HuH-7 (cell line): ENCODE measurements at places on chromosomes 3 and 15.

- no peak for DNase-seq
These were observed 109.5 kb downstream of the DPH6 start for GRCh38 chr15:35436422-35436821.

- DNase-seq: no peak
These were observed 77.0 kb upstream of the GBE1 start for GRCh38 chr3:81838457-81838856.

DNA sequence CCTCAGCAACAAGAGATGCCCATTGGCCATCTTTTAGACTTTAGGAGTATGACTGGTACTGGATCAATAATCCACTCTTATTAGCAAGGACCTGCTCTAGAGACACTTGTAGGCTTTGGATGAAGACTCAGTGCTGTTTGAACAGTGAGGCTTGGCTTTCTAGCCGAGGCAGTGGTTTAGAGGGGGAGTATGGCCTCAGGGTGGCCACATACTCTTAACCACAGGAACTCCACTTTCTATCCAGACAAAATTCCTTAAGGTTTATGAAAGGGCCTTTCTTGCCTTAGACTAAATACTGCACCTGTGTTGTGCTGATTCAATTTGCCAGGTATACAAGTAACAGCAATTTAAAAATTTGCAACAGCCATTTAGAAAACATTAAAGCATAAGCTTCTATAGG is 1046.3 kb downstream of the DIPK2A start:
- no peak for DNase-seq

DNA sequence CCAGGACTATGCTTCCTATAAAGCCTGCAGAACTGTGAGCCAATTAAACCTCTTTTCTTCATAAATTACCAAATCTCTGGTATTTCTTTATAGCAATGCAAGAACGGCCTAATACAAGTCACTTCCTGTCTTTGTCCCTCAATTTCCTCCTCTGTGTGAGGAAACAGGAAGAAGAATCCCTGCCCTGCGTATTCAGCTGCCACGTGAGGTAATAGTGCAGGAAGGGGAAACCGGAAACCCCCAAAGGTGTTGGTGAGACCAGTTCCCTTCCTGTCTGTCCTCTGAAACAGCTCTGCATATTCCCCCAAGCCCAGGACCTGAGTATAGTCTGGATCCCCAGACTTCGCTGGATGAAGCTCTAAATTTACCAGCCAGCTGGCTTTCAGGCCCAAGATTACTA is 18.1 kb upstream of the PTPN23 start:
- DNase-seq: no peak

DNA sequence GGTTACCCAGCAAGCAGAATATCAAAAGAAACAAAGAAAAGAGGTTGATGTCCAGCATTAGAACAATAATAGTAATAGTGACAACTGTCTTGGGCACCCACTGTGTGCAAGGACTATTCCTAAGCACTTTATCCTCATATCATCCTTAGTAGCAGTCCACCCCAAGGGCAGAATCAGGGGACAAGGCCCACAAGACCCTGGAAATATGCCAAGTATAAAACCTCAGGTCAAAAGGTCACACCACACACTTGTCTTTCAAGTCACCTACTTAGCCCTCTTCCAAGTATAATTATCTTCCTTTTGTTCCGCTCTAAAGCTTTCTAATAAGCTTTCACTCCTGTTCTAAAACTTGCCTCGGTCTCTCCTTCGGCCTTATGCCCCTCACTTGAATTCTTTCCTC is 124.0 kb upstream of the STT3B start:
- no peak for DNase-seq

GRCh38 chr3:53974324-53974723 is 82.7 kb upstream of the SELENOK start:
- no peak for DNase-seq

- DNase-seq: no peak
These were observed 1362.8 kb downstream of the ROBO2 start for GRCh38 chr3:78402720-78403119.

- DNase-seq: no peak
These were observed 66.6 kb downstream of the SUCLG2 start for GRCh38 chr3:67587811-67588210.

DNA sequence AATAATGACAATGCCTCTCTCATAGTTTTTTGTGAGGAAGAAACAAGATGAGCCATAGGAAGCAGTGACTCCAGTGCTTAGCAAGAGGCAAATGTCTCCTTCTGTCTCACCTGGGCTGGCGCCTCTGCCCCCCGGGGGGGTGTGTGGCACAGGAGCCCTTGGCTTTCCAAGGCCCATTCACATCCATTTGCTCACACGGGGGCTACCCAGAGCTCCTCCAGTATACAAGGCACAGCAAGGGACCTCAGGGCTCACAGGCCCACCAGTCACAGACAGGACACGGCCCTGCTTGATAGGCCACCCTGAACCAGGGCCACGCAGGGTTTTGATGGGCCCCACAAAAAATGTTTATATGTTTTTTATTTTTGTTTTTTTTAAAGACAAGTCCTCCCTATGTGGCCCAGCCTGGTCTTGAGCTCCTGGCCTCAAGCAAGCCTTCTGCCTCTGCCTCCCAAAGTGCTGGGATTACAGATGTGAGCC is 21.9 kb upstream of the EHD4 start:
- no peak for DNase-seq

DNA sequence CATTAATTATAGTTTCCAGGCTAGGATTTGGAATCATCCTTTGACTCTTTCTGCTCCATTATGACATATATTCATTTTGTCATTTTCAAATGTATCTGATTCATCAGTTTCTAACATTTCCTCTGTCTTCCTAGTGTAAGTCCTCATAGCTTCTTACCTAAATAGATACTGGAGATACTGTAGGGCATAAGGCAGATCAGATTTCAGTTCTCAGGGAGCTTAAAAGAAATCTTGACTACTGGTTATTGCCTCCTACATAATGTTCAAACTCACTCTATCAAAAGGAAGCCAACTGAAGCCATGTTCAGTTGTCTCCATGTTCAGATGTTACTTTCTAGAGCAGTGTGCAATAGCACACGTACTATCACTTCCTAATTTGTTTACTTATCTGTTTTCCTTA is 29.6 kb upstream of the CTDSPL2 start:
- DNase-seq: no peak

GRCh38 chr3:12273045-12273695 is 15.7 kb upstream of the PPARG start:
- DNase-seq: no peak

DNA sequence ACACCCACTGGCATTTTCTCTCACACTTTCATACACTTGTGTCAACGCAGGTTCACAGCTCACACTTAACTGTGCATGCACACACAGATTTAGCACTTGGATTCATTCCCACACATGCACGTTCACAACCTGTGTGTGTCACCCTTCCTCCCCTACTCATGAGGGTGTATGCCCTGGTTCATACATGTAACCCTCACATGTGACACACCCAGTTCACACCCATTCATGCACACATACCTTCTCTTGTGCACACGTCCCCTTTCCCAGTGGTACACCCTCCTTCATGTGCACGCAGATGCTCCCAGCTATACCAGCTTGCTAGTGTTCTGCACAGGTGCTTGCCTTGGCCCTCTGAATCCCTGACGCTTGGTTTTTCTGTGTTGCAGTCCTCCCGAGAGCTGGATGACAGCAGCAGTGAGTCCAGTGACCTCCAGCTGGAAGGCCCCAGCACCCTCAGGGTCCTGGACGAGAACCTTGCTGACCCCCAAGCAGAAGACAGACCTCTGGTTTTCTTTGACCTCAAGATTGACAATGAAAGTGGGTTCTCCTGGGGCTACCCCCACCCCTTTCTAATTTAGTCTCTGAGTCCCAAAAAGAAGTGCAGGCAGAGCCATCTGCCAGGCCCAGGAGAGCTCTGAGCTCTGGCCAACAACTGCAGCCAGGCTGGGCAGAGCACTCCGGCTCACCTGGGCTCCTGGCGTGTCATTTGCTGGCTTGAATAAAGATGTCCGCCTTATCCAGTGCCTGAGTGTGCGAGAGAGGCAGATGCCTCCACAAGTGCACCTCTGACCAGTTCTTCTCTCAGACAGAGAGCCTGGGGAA is 39.5 kb downstream of the GOLGA6A start:
- no peak for DNase-seq

GRCh38 chr3:57826245-57826951 is 70.3 kb downstream of the SLMAP start:
- DNase-seq: no peak
